ENCODE measurements at places on chromosomes 7 and 10.

- no peak for DNase-seq
These were observed 286.2 kb downstream of the KCNMA1 start for GRCh38 chr10:77351386-77351785.

GRCh38 chr10:125565046-125565445 lies 117.9 kb downstream of the TEX36 start:
- DNase-seq = no peak

DNA sequence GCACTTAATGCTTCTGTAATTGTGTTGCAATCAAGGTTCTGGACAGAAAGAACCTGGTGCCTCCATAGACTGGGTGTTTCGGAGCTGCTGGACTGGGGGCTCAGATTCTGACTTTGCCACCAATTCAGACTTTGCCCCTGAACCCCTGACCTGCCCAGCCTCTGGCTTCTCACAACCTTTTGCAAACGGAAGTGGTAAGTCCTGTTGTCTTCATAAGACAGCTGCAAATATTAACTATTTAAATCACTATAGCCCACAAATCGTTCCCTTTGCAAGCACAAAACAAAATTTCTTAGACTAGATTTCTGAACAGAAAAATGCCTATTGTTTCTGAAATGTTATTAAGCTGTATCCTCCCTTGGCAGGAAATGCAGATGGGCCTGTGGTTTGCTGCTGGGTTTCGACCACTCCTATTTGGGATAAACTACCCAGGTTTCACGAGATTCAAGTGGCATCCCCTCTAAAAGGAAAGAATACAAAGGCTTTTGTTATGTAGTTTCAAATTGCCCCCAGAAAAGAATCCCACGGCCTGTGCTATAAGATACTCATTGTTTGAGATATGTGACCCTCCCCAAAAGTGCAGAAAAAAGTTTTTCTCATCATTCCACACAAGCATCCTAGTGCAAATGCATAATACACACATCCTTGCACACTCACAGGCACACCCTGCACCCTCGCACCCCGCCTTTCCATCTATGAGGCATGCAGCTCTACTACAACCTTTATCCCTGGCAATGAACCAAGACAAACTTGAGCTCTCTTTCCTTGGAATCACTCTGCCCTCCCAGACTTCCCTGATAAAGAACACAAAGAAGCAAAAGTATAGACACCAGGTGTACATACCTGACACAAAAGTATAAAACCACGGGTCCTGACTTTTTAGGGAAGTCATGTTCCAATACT lies 209.1 kb downstream of the PRPF18 start:
- no peak for DNase-seq

- no peak for DNase-seq
These were observed 27.5 kb downstream of the COPG2 start for GRCh38 chr7:130641040-130641439.

DNA sequence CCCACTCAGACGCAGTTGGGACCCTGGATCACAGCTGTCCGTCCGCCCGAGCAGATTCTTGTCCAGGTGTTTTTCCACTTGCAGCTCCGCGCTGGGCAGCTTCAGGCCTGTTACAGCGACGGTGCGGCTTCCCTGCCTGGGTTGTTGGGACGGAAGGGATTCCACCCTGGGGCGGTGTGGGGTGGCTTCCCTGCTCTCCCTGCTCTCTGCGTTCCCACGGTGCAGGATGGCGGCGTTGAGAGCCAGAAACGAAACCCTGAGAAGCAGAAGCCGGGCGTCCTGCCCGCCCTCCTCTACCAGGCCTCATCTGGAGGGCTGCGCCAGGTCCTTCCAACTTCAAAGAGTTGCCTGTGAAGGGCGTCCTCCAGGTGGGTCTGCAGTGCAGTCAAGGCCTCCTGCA lies 194.4 kb downstream of the ADARB2 start:
- no peak for DNase-seq

DNA sequence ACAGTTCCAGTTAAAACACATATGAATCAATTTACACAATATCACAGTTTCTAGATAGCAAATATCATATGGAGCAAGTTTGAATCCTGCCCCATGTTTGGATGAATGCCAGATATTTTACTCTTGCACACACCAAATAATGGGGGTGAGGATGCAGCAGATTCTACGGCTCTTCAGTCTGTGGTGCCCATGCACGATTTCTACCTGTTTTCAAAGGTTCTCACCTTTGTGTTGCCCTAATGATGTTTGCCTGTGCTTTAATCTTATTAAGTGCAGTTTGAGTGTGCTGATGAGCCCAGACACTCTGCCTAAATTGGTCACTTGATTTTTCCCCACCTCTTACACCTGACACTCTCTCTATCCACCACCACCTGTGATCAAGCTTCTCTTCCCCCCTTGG lies 119.6 kb downstream of the NPY start:
- no peak for DNase-seq

- DNase-seq = no peak
These were observed 43.0 kb downstream of the SLC25A40 start for GRCh38 chr7:87833130-87833529.

GRCh38 chr10:18968159-18968558 lies 80.4 kb upstream of the MALRD1 start:
- DNase-seq = no peak

DNA sequence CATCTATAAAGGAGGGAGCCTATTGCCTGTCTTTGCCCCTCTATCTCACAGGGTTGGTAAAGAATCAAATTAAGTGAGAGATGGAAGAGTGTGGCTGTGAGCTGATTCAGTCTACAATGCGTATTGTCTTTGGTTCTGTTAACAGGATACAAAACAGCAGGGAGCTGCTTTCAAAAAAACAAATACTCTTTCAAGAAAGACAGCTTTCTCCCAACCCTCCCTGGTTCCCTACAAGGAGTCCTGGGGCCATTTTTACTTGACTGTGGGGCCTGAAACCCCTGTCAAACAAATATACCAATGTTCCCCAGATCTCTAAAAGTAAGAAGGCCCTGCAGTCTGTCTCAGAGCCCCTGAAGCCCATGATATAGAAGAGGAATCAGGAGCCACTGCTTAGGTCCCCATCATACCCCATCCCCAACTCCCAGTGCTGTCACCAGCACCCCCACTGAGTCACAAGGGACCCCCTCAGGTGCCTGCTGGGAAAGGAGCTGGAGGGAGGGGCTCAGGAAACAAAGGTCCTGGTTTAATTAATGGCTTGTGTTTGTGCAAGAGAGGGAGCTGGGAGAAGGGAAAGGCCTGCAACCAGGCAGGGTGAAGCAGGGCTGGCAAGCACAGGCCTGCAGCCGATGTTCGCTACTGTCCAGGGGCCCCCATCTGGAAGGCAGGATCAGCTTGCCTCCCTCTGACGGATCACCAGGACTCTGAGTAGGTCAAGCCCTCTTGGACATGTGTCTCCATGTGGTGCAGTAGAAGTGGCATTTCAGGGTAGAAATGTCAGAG lies 182.0 kb upstream of the GHITM start:
- no peak for DNase-seq

DNA sequence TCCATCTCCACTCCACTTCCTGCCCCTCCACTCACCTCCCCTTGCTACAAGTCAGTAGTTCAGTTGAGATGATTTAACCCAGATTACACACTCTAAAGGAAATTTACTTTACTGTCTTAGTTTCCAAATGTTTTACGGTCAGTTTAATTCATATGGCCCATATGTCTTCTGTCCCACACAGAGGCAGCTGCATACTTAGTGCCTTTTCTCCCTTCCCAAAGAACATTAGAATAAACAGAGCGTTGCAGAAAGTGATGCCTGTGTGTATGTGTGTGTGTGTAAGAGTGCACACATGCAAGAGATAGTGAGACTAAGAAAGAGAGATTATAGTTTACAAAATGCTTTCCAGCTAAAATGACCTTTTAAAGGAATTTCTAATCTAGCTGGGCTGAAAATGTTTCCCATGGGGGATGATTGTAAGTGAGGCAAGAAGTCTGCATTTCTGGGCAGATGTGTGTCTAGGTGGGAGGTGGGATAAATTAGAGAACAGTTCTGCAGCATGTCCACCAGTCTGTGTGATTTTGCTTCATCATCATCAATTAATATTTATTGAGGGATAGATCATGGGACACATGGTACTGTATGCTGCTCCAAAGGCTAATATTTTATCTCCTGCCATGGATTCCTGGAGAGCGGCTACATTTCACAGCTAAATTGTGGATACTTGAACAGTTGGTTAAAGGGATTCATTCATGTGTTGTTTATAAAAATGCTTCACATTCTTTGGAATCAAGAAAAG lies 81.5 kb downstream of the NXPH1 start:
- DNase-seq = no peak

Measured in germinal center (tissue), 1 donor.